ENCODE measurements at places on chromosomes 3 and 15. TPM values are rescaled to one million over a fixed set of nuclear protein-coding genes. Genes with fewer than 3 reads are reported as not detected.

DNA sequence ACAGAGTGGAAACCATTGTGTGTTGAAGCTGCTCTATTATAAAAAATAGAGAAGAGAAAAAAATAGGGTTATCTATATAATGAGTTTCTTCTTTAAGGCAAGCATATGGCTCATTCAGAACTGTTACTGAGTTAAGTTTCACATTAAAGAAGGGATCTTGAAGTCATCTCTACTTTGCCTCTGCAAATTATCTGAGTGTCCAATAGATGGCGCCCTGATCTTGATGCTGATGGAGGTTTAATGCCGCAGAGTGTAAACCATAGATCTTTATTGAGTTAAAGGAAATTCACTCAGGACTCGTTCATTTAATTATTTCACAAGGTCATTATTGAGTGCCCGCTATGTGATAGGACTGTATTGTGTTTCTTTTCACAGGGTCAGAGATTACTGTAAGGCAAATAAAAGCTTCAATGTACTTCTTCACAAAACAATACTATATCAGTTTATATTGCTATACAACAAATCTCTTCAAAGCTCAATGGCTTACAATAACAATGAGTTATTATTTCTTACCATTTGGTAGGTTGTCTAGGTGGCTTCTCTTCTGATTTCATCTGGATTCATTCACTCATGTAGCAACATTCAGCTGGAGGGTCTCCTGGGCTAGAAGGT is 171.4 kb downstream of the NSUN3 start:
- DNase-seq: no peak

DNA sequence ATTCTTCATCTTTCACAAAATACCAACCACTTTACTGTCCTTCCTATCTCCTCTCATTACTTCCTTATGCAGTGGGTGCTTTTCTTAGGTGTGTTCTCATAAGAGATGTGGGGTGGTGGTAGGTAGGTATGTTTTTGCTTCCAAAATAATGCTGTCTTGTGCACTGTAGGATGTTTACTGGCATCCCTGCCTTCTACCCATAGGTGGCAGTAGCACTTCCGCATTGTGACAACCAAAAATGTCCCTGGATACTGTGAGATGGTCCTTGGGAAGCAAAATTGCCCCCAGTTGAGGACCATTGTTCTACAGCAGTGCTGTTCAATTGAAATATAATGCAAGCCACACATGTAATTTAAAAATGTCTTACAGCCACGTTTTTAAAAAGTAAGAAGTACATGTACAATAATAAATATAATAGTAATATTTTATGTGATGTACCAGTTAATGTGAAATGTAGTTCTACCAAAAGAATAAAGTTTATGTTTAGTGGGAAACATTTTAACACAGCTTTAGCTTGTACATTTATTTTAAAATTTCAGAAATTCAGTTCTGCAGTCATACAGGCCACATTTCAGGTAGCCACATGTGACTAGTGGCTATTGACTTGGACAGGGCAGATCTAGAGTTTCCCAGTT is 75.2 kb downstream of the NEO1 start:
- peak; percentile 1 for DNase-seq

GRCh38 chr3:59800481-59800880 is 750.7 kb upstream of the CFAP20DC start:
- DNase-seq: no peak

- peak; percentile 35 for DNase-seq
Measured at GRCh38 chr15:88664151-88664778, 25.4 kb downstream of the ISG20 start.

DNA sequence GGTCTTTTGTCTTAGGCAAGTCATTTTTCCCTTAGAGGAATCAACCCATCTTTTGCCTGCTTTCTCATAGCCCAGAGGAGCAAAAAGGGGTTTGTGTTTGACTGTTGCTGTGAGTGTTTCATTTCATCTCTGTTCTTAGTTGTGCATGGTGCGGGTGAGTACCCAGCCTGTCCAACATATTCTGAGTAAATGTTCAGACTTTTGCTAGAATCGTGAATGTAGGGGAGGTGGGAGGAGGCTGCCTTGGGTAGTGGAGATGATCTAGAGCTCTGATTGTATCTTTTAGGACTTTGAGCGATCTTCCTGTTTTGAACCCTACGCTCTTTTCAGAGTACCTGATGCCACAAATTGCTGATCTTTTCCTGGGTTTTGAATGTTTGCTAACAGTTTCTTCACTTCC is 123.1 kb downstream of the ZNF609 start:
- DNase-seq: no peak

DNA sequence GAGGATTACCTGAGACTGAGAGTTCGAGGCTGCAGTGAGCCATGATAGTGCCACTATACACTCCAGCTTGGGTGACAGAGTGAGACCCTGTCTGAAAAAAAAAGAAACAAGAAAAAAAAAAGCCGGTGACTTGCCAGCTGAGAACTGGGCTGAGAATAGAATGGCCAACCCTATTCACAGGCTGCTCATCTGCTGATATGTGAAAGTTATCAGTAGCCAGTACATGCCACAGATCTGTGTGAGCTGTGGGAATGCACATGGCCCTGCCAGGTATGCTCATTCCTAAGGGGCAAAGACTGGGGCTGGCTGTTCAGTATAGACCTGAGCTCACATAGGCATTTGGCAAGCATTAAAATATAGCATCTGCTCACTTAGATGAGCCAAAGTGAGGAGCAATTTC is 30.9 kb downstream of the IL20RB start:
- DNase-seq: no peak

DNA sequence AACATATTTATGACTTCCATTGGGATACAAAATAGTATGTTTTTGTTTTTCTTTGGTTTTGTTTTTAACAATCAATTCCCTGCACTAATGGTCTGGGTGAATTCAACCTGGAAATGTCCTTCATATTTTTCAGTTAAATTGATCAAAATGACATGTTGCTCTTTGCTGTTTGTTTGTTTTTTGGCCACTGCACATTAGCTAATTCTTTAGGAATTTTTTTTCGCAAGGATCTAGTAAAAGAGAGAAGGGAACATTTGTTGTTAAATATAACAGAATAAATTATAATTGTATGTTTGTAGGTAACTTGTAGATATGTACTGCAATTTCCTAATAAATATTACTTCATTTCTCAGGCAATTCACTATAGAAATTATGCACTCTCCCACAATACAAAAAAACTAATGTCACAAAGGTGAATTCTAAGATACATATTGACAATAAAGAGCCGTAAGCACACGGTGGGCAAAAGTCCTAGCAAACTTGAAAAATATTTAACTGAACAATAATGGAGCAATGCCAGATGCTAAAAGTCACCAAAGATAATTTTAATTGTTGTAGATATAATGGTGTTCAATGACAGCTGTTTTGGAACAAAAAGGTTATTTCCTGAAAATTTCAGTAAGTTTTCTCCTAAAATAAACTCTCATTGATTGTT is 21.4 kb upstream of the PPARG start:
- no peak for DNase-seq

DNA sequence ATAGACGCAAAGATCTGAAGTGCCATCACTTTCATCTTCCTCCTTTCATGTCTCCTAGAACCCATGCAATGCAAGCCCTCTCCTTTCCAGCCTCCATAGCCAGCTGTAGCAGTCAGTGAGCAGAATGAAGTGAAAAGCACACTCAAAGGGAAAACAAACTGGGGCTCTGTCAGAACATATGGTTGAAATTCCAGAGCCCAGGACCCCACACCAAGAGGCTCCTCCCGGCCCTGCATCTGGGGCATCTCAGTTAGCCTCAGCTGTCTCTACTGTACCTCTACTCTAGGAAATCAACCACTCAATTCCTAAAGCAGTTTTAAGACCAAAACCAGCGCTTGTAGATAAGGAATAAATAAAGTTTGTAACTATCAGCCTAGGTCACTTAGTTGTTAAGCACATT is 73.8 kb upstream of the P3H2 start:
- DNase-seq: no peak

- peak; percentile 77 for DNase-seq
Measured at GRCh38 chr15:91022075-91022831, at the start of gene VPS33B. TSS of gene VPS33B (minus strand) at chr15:91022594. CDS start at chr15:91022249, 345 bp downstream.

DNA sequence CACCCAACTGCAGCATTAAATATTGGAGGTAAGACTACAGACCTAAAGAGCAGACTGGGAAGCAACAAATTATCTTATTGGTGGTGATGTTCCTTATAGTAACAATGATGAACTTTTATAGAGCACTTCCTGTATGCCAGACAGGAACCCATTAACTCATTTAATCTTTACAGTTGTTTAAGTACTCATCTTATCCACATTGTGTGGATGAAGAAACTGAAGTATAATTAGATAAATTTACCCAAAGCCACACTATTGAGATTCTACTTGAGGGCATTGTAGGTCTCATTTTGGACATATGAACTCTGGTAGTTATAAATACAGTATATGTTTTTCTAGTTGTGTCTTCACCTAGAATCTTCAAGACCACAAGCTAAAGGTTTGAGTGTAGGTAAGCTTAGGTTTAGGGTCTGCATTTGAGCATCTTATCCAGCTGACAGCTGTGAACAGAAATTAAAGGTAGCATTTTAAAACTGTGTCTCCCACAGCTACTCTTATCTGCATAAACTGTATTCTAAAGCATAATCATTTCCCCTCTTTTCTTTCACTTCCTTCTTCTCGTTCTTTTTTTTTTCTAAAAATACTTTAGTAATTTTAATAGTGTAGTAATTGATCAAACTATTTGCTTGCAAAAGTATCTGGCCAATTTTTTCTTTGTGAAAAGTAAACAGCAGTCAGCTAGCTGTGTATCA is 138.2 kb downstream of the UBE2E2 start:
- no peak for DNase-seq

The COL7A1 gene
- 71.4 TPM for total RNA-seq

The CGNL1 gene
- total RNA-seq: 23.5 TPM

The FBXW12 gene
- not detected for total RNA-seq

The RTP3 gene
- total RNA-seq: not detected

The DUOX1 gene
- total RNA-seq: 12.6 TPM

The CHST13 gene
- total RNA-seq: 0.20 TPM

The C3orf20 gene
- not detected for total RNA-seq

The LIPH gene
- 6.6 TPM for total RNA-seq

The LTF gene
- 60.7 TPM for total RNA-seq
